ENCODE measurements at places on chromosomes 3 and 15.
A peak's percentile ranks its signal among the peaks of the same experiment; 100 is the strongest.

GRCh38 chr15:91032919-91033803, 10.8 kb upstream of the VPS33B start:
- no peak for DNase-seq

DNA sequence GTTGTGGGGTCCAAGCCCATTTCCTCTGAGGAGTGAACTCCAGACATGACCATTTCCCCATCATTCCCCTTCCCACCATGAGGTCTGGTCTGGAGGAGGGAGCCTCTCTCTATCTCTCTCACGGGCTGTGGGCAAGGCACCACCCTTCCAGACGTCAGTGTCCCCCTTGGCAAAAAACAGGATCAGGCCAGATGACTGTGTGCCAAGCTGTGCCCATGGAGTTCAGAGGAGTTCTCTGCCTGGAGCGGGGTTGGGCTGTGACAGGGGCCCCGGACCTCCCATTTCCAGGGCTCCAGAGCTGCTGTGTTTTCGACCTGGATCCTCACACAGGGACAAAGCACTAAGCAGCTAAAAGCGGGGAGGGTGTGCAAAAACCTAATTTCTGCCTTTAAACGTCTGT, 124.5 kb downstream of the RAB11A start:
- DNase-seq, result no peak

DNA sequence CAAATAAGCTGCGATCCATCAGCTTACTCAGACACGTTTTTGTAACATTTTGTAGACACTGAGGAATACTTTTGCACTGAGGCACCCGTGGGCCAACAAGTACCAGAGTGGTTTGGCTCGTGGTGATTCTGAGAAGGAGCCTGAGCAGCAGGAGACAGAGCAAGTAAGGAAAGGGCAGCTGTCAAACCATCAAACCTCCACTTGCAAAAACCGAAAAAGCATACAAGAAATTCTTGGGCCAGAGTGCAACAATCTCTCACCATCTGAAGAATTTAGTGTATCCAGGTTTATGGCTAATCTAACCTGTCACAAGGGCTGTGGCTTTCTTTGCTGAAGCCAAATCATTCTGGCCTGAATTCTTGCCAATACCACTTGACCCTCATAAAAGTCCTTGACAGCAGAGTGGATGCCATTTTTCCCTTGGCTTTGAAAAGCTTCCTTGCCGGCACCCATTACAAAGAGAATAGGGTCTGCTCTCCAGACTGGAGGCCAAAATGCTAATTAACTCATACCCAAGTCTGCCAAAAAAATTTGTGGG, 56.7 kb downstream of the MYO1E start:
- no peak for DNase-seq

DNA sequence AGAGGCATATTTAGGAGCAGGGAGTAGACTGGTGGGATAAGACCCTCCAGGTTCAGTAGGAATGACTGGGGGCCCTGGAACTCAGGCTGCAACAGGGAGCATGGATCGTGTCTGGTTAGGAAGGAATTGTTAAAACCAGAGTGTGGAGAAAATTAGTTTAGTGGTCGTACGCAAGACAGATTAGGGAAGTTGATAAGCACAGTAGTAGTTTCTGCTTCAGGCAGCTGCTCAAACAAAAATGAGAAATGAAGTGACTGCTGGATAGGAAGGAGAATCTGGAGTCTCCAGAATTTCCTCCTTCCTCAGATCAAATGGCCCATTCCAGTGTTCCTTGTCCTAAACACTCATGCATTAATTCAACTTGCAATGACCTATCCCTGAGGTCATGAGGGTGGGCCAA, 11.2 kb downstream of the MYD88 start:
- no peak for DNase-seq

DNA sequence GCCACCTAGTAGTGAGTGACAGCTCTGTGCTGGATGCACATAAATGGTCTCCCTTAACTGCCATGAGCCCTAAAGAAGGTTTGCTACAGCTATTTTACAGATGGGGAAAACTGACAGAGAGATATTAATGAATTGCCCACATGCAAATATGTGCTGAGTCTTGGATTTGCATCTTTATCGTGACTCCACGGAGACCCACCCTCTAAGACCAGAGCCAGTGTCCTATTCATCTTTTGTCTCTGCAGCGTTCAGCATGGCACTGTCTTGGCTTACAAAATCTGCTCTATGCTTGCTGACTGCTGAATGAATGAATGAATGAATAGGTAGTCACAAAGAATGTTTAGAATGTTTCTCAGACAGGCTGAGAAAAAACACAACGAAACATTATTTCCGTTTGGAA, 48.3 kb downstream of the BTD start:
- no peak for DNase-seq

- peak; percentile 32 for DNase-seq
Measured at GRCh38 chr3:142586803-142587406, 8.4 kb upstream of the ATR start.

DNA sequence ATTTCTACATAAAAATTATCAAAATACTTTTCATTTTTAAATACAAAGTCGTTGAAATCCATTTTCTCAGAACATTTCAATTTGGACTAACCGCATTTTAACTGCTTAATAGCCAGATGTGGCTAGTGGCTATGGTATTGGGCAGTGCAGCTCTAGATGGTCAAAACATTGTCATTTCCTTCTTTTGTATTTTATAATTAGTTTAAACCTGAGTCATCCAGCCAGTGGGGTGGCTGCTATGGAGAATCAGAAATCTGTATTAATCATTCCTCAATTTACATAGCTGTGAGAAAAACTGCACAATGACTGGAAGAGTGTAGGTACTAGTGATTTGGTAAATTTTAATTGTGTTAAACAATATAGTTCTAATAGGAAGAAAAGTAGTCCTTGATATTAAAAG, 245.3 kb downstream of the PDZRN3 start:
- DNase-seq, result no peak

GRCh38 chr3:58074997-58075396, 66.8 kb downstream of the FLNB start:
- DNase-seq, result no peak

DNA sequence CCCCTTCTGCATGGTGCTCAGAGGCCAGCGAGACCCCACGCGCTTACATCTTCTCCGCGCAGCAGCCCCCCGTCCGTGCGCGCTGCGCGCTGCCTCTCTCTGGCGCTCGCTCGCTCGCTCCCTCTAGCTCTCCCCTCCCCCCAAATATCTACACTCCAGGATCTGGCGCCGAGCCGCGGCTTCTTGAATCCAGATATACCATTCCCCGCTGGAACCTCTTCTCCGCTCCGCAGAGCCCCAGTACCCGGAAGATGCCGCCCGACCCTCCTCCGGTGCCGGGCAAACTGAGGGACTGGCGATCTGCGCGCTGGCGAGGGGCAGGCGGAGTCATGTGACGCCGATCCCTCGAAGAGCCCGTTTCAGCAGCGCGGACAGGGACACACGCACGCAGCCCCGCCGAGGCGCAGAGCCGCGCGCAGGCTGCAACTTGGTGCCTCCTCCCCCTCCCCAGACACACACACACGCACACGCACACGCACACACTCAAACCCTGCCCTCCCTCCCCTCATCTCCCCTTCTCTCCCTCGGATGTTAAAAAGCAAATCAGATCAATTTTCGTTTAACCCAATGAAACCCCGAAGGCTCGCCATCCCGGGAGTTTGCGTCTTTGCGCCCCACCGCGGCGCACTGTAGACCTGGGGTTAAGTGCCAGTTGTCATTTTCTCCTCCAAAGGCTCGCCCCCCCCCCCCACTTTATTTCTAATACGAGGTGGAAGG, at the start of gene RASGRF1:
RASGRF1 (minus strand) TSS at position 294 of the 717 bp plus-strand sequence; CDS start at position 12, 282 bp downstream.
- no peak for DNase-seq

GRCh38 chr3:111476701-111477100, 65.3 kb upstream of the CD96 start:
- no peak for DNase-seq

DNA sequence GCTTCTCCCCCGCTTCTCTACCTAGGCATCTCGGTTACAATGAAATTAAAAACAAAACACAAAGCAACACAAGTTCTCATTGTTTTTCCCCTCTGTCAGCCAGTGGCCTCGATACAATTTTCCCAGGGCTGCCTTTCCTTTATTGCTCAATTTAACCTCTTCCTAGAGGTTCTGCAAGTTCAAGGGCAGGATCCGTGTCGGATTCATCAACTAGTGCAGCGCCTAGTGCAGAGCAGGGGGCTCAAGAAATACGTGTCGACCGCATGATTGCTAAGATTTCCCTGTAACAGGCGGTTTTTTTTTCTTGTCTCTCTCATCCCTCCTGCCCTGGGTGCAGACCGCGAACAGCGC, 1.4 kb upstream of the BHLHE40 start:
- DNase-seq, result no peak

GRCh38 chr3:28012830-28013229, 228.6 kb upstream of the CMC1 start:
- DNase-seq, result no peak

- DNase-seq, result peak; percentile 62
Measured at GRCh38 chr3:160027541-160028195, 39.0 kb downstream of the IL12A start.

DNA sequence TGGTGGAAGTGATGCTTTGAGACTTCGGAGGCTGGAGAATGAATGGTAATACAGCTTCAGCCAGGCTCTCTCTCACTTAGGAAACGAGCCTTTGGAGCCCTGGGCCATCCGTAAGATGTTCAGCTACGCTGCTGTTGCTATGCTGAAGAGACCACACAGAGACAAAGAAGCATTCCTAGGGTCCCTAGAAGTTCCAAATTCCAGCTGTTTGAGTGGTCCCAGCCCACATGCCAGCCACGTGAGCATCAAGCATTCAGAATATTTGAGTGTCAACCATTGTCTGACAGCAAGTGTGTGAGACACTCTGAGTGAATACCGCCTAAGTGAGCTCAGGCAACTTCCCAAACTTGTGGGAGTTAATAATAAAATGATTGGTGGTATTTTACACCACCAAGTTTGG, 212.9 kb downstream of the CD47 start:
- DNase-seq, result no peak

DNA sequence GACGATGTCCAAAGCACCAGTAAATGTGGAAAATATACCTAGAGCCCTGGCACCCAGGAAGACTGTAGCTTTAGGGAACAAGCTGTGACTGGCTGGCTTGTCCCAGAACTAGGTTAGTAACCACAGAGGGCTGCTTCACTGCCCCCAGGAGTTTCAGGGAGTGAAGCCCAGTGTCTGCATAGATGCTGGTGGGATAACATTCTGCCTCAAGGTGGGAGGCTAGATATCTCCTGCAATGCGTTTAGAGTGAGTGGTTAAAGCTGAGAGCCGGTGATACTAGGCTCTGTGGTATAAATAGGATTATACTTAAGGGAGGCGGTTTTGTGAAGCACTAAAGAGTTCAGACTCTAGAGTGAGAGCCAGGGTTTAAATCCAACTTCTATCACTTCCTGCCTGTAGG, 11.7 kb upstream of the CP start:
- DNase-seq, result no peak

DNA sequence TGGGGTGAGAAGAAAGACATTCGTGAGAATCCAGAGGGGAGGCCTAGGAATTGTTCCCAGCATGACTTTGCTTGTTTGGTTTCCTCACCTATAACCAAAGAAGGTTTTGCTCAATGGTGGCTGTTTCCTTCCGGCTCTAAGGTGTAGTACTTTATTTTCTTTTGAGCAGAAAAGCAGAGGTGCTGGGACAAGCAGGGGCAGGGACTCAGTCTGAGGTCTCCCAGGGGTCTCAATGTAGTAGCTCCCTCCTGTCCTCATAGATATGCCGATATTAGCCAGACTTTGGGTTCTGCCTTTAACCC, 41.6 kb downstream of the ZBTB38 start:
- no peak for DNase-seq

DNA sequence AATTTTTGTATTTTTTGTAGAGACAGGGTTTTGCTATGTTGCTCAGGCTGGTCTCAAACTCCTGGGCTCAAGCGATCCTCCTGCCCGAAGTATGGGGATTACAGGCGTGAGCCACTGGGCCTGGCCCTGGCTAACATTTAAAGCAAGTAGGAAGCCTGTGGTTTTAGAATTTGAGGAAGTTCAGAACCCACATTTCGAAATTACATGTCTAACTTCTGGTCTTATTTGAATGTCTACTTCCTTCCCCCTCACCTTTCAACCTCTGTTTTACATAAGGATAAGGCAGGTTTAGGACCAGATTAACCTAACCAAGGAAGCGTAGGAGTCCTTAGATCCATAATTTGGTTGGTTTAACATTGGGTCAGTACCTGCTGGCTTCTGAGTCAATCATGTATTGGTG, 120.5 kb upstream of the PROK2 start:
- DNase-seq, result no peak

- no peak for DNase-seq
Measured at GRCh38 chr3:4589475-4590097, 96.4 kb downstream of the ITPR1 start.

GRCh38 chr3:172194702-172195406, 155.5 kb downstream of the FNDC3B start:
- DNase-seq, result no peak

DNA sequence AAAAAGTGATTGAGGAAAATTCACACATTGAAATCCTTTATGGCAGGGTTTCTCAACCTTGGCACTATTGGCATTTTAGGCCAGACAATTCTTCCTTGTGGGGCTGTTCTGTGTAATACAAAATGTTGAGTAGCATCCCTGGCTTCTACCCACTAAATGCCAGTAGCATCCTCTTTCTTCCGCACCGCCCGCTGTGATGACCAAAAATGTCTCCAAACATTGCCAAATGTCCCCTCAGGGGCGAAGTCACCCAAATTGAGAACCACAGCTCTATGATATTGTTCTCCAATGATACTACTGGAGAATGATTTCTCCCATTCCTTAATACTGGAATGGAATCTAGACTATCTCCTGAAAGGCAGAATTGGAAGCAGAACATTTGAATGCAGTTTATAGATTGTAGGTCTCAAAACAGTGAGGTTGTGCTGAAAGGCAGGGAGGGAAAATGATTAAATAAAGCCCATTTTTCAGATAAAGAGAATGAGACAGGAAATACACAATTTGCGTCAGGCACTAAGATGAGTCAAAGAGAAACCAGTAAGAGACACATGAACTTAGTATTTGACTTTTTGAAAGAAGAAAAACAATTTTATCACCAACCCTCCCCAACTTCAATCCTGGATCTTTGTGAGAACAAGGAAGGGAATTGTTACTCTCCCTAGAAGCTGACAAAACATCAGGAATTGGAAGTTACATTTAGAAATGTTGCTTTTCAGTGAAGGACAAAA, 101.6 kb upstream of the TNIK start:
- no peak for DNase-seq

DNA sequence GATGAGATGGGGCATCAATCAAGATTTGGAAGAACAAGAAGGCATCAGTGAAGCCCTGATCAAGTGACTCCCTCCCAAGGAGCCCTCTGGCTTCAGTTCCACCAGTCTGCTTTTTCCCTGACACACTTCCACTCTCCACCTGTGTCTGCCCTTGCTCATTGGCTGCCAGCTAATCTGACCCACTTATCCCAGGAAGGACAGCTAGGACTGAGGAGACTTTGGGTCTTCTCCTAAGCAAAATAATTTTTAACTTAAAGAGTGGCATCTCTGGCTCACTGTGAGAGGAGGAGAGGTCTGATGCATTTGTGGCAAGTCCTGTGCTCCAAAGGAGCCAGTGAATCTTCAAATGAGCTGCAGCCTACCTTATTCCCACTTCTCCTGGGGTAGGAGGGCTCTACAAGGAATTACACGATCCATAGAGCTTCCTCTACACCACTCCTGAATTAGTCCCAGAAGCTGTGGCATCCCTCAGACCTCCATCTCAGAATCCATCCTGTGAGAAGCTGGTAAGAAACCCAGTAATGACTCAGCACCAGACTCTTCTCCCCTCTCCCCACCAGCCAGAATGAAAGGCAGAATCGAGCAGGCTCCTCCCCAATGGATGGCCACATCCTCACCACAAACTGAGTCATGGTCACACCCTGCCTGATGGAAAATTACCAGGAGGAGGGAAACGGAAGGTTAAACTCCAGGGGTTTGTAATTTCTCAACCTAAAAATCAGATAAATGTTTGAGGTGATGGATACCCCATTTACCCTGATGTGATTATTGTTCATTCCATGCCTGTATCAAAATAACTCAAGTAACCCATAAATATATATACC, 6.3 kb upstream of the PKM start:
- peak; percentile 93 for DNase-seq
